ENCODE measurements at places on chromosomes 7 and 10.

GRCh38 chr10:77555591-77556212 is 81.9 kb downstream of the KCNMA1 start:
- DNase-seq = no peak

GRCh38 chr7:26863518-26864308 is 677 bp downstream of the SKAP2 start:
- DNase-seq = no peak

GRCh38 chr7:65953890-65954450 is 28.0 kb downstream of the GUSB start:
- DNase-seq = no peak

DNA sequence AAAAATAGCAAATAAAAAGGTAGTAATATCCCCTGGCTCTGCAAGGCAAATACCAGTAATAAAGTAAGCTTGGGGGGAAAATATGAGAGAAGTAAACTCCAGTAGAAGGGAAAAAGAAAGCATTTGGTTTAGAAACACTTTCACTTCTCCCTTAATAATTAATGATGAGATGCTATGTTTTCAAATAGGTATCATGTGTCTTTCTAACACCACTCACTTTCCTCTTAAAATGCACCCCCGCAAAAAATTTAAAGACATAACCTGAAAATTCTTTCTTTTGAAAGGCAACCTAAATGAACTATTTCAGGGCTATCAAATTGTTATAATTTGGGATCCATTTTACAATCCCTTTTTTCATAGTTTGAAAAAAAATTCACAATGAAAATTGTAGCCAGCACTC is 240.3 kb downstream of the SNX10 start:
- DNase-seq = no peak

- no peak for DNase-seq
Observed at GRCh38 chr10:5564537-5565204, 39.9 kb downstream of the CALML3 start.

- DNase-seq = no peak
Observed at GRCh38 chr10:99834410-99834809, 52.0 kb downstream of the ABCC2 start.

DNA sequence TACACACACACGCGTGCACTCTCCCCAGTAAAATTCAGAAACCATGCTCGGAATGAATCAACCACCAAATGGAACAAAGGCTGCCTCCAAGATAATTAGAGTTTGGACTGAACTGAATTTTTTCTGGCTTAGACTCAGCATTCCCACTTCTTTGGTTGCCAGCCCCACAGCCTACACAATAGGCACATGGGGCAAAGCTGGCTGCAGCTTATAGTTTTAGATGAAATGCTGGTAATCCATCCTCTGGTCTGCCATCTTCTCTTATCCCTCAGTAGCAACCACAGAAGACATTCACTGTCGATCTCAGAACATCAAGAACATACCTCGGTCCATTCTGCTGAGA is 44.2 kb downstream of the PDE1C start:
- DNase-seq = no peak

Data from effector CD4-positive, alpha-beta T cell (primary cell).